Hematopoietic multipotent progenitor cell treated with erythropoietin and hydrocortisone succinate and interleukin-3 and kit ligand, for 15 days (in vitro differentiated cells): ENCODE measurements at places on chromosomes 11 and 22.

DNA sequence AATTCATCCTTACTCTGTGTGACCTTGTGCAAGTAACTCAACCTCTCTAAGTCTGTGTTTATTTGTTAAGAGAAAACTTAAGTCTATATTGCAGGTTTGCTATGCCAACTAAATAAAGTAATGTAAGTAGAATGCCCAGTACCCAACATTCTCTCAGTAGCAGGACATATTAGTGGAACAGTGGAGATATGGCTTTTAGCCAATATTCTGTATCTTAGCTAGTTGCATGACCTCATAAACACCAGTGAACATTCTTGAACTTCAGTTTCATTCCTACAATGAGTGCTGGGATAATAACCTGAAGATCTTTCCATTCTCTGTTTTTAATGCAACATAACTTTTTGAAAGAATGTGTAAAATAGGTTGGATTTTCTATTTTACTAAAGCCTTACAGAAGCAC lies 77.0 kb downstream of the RAB38 start:
- DNase-seq = no peak

- DNase-seq = no peak
Measured at GRCh38 chr11:123034597-123034996, 27.3 kb downstream of the HSPA8 start.

DNA sequence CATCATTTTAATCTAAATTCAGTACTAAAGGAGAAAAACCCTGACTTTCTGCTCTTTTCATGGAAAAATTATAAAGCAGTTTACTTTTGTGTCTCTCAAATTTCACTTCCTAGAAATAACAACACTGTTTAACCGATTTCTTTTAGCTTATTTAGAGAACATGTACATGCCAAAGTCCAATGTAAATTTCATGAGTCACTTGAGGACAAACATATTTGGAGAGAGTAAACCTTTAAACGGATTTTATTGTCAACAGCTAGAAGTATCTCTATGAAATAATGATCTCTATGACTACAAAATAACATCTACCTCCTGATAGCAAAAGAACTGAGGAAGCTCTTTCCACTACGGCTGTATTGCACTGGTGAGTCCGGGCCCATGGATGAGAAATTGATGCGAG lies 46.3 kb upstream of the SLC22A25 start:
- DNase-seq = no peak

DNA sequence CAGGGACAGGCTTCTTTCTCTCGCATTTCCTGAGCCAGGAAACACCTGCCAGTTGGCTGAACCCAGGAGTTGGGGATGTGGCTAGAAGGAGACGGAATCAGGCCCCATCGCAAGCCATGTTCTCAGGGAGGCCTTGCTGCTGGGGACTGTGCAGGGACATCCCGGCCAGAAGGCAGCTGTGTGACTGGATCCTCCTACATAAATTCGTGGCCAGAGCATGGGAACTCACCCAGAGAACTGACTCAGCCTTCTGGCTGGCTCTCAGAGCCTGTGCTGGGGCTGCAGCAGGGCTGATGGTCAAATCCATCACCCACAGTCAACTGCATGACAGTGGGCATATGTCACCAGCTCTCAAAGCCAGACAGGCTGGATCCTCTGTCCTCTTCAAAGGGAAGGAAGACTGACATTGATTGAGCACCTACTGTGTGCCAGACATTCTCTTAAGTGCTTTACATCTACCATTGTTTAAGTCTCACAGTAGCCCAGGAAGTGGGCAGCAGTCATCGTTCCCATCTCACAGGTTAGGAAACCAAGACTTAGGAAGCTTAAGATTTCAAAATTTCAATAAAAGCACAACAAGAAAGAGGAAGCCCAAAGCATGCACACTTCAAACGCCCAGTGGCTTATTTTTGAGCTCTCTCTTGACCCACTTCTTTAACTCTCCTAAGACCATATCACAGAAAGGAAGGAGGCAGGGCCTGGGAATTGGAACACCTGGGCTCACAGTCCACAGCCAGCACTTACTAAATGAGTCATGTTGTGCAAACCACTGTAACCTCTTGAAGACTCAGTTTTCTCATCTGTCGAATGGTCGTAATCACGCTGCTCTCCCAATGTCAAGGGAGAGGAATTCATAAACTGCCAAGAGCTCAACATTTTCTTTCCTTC lies 30.9 kb upstream of the CACNG2 start:
- no peak for DNase-seq

- DNase-seq = no peak
Measured at GRCh38 chr11:1064167-1064566, 10.5 kb upstream of the MUC2 start.

GRCh38 chr11:10744206-10744605 lies 6.8 kb upstream of the CTR9 start:
- DNase-seq = no peak

DNA sequence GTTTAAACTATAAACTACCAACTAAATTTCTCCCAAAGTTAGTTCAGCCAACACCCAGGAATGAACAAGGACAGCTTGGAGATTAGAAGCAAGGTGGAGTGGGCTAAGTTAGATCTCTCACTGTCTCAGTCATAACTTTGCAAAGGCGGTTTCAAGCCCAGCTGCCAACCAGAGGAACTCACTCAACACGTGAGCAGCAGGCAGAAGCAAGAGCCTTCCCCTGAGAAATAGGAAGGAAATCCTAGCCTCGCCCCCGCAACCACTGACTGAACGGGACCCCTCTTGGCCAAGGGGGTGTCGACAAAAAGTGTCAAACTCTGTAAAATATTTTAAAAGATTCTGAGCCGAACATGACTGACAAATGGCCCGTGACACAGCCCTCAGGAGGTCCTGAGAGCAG lies 4.4 kb upstream of the KRTAP5-9 start:
- no peak for DNase-seq

- no peak for DNase-seq
Measured at GRCh38 chr11:71103266-71103665, 149.1 kb downstream of the SHANK2 start.

DNA sequence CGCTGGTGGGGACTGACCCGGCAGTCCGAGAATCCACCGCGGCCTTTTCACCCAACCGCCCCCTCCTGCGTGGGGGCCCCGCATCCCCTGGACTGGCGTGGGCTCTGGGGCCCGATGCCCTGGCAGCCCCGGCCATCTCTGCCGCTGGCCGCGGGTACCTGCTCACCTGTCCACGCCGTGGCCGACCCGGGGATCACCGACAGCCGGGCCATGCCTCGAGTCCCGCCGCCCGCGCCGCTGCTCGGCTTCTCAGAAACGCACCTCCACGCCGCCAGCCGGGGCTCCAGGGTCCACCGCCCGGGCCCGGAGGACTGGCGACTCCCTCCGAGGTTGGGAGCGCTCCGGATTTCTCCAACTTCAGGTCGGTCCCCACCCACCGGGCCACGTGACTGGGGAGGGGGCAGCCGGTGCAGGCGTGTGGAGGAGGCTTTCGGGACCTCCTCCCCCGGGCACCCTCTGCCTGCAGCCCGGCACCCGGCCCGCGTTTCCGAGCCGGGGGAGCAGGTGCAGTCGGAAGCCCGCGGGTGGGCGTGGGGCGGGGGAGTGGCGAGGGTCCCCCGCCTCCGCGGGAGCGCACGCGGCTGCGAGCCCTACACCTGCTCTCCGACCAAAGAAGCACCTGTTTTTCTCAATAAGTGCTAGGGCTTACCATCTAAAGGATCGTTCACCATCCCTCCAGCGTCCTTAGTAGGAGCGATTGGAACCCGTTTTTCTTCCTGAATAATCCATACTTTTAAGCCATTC lies 554 bp upstream of the NRIP3 start:
- DNase-seq = no peak

DNA sequence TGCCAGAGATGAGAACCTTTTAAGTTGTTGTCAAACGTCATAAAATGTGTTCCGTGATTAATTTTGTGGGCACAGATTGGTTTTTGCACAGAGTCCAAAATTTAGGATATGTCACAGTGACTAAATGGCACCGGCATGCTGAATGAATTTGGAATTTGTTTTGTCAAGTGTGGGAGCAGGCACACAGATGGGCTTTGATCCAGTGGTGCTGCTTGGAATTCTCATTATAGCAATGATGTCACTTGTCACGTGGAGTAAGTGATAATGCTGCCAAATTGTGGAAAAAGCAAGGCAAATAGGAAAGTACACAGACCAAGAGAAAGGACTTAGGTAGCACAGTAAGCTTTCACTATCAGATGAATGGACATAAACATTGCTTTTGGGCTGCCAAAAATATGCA lies 8.0 kb upstream of the LIN7C start:
- DNase-seq = no peak

GRCh38 chr11:73240190-73240781 lies 22.2 kb downstream of the P2RY2 start:
- no peak for DNase-seq

- DNase-seq = no peak
Measured at GRCh38 chr11:11035331-11035730, 177.5 kb upstream of the ZBED5 start.

DNA sequence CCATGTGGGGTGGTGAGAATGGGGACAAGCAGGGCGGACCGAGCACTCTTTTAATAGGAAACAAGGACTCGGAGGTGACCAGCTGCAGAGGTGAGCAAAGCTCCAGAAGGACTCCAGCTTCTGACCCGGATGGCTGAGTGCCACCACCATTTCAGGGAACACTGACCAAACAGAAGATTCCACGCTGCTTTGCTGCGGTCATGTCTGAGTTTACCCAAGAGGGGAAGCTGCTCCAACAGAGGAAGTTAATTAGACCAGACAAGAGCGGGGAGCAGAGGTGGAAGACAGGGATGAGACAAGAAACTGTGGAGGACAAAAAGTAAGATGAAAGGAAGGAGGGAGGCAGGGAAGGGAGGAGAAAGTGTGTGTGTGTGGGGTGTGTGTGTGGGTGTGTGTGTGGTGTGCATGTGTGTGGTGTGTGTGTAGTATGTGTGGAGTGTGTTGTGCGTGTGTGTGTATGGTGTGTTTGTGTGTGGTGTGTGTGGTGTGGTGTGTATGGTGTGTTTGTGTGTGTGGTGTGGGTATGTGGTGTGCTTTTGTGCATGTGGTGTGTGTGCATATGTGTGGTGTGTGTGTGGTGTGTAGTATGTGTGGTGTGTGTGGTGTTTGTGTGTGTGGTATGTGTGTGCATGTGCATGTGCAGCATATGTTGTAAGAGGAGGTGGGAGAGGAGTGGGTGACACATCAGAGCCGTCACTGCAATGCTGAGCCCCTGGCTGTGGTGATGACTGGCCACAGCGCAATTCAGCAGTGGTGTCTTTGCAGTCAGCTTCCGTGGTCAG lies 82.2 kb upstream of the AKIP1 start:
- DNase-seq = no peak

DNA sequence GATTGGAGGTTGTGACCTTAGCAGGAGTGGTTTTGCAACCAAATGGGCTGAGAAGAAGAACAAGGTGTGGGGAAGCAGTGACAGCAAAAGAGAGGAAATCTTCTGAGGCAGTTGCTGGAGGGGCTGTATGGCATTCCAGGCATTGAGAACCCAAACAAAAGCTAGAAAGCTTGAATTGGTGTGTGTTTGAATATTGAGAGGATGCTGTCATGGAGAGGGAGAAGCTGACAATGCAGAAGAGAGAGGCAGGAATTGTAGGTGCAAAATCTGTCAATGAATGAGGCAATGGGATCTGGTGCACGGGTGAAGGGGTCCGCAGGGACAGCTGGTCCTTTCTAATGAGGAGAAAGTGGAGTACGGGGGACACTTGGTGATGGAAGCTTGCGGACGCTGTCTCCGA lies 123.4 kb downstream of the C11orf91 start:
- DNase-seq = no peak

DNA sequence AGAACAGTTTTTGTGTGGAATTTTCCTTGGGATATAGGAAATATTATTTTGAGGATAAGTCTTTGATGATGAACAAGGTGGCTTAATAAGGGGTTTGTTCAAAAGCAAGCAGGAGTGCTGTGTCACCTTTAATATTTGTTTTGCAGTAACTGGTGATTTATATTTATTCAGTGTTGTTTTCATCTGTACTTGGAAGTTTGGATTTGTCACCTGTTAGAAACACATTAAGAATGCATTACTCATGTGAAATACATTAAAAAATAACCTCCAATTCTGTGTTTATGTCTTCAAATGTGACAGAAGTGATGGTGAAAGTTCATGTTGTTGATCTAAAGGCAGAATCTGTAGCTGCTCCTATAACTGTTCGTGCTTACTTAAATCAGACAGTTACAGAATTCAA lies 70.5 kb downstream of the DKK3 start:
- DNase-seq = no peak

- DNase-seq = no peak
Measured at GRCh38 chr22:23225724-23226496, 45.6 kb downstream of the BCR start.

GRCh38 chr22:32961497-32961896 lies 96.7 kb downstream of the SYN3 start:
- DNase-seq = peak; percentile 50

DNA sequence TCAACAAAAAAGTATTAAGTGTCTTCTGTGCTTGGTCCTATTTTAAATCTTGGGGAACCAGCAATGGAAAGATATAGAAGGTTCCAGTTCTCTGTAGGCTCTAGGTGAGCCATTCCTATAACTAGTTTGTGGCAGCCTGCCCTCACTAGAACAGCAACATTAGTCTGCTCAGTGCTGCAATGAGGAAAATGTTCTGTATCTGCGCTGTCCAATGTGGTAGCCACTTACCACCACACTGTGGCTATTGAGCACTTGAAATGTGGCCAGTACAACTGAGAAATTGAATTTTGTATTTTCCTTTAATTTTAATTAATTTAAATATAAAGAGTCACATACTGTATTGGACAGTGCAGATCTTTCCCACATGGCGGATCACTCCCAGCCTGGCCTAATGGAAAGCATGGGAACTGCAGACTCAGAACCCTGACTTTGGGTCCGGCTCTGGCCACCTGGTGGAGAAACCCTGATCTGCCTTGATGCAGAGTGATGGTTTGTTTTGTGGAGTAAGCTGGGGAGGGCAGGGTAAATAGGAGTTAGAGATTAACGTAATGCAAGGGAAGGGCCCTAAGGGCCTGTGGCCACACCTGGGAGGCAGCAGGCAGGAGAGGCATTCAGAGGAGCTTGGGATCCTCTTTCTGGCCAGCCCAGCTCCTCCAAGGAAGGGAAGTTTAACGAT lies 101.0 kb downstream of the ME3 start:
- peak; percentile 4 for DNase-seq

DNA sequence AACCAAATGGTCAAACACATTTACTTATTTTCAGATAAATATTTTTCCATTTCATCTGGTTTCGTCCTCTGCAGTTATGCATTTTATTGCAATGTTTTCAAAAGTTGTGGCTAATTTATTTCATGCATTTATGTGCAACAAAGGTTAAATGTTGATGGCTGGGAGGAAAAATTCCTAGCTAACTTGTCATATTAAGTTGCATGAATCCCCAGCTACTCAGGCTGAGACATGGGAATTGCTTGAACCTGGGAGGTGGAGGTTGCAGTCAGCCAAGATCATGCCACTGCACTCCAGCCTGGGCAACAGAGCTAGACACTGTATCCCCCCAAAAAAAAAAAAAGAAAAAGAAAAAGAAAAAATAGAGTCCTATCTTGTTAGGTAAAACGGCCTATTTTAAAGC lies 1862.4 kb upstream of the RAG2 start:
- no peak for DNase-seq

DNA sequence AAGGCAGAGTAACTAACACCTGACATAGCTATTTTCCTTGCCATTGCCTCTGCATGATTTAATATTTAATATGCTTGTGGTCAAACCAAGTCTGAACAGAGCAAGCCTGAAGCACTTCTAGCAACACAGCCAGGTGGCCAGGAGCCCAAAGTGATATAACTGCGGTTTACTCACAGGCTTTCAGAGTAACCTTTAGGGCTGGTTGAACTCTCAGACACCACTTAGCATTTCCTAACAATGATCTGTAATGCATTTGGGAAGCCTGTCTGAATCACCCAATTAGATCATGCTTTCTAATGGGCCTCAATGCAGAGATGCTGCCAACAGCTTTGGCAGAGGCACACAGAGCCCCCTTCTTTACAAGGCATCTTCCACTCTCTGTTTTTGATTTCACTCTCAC lies 96.1 kb downstream of the FDX1 start:
- no peak for DNase-seq
